ENCODE measurements at places on chromosomes 2 and 18. TPM values are rescaled to one million over a fixed set of nuclear protein-coding genes. Genes with fewer than 3 reads are reported as not detected.

- no peak for DNase-seq
These were observed 79.3 kb upstream of the GLI2 start for GRCh38 chr2:120656273-120656950.

- no peak for DNase-seq
These were observed 71.8 kb upstream of the CABLES1 start for GRCh38 chr18:23063502-23063901.

DNA sequence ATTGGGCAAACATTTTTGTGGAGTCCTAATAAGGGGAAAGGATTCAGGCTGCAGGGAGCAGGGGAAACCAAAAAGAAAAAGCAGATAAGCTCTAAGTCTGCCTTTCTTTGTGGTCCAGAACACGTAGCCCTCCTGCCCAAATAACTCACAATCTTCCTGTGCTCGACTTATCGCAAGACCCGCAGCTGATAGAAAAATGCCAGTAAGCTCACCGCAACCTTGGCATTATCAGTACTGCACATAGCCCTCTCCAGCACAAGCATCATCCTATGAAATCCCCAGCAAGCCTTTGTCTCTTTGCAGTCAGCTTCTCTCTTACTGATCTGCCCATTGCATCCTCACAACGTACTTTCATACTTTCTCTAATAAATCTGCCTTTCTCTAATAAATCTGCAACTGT, 202.4 kb upstream of the HNRNPA3 start:
- no peak for DNase-seq

DNA sequence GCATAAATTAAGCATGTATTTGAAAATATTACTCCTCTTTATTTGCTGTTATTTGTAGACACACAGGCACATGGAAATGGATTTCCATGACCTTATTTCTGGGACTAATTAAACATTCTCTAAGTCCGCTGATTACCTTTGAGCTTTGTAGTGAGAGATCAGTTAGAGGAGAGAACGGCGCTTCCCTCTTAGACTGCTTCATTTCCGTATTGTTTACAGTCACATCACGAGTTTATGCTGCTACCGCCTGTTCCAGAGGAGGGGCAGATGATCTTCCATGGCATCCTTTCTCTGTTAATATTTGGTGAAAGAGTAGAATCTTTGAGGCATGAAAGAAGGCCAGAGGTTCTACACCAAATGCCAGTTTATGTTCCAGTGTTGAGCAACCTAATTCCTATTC, 404.4 kb downstream of the TRIB2 start:
- DNase-seq = no peak

Gene PGAP1
- 136 TPM for total RNA-seq

Gene CCDC148
- 13.5 TPM for total RNA-seq
